ENCODE measurements at places on chromosomes 7 and 10.

DNA sequence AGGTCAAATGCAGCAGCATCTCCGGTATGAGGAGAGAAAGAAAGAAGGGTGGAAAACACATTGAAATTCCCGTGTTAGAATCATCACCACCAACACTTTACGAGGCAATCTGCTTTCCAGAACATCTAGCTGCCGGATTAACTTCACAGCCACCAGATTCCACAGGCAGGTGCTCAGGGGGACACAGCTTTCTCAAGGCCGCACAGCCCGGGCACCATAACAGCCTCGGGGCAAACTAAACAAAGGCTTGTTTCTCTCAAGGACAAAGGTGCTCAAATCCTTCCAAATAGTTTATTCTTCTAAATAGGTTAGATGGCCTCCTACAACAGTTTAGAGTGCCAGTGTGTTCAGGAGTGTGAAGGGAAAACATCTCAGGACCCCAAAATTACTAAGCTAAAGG lies 156.3 kb downstream of the DIP2C start:
- DNase-seq, result no peak

GRCh38 chr7:1104516-1105179 lies 16.7 kb downstream of the GPER1 start:
- no peak for DNase-seq

- DNase-seq, result no peak
Observed at GRCh38 chr10:123855008-123855684, 36.5 kb downstream of the CPXM2 start.

DNA sequence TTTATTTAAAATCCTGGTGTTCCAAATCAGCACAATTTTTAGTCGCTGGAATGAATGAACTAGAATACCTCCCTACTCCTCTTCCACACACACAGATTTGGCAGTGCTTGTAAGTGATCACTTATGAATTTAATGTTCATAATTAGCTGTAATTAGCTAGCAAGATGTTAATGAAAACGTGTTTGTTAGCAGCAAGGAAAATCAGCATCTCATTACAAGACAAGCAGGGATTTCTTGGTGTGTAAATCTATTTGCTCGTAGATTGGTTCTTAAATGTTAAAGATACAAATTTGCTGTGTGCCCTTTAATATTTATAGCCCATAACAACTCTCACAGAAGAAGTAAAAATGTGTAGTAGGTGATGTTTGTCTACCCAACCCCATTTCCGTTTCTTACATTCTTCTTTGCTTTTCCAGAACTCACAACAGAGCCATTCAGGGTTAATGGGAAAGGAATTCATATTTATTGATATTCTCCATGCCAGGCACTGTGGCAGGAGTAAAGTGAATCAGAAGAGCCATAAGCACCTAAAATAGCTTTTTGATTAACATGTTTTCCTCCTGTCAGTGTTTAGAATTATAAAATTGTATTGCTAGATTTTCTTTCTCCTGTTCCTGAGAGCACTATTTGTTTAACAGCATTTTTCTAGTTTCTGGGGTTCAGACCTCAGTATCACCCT lies 49.6 kb downstream of the SEMA3C start:
- no peak for DNase-seq

- DNase-seq, result no peak
Observed at GRCh38 chr10:32605787-32606186, 159.8 kb downstream of the CCDC7 start.

DNA sequence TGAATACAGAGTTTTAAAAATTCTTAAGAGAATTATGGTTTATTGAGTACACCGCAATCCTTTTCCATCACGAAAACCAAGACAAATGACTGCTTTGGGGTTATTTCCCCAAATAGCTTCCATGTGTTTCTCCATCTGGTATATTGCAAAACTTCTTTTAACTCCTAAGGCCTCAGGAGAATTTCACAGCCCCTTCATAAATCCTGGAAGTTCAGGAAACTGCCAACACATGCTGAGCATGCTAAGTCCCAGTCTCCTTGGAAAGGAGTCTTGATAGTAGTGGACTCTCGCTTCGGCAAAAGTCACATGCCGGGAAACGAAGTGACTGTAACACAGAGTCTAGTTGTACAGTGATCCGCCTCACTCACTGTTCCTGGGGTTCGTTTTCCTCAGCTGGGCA lies 88.1 kb upstream of the RSU1 start:
- DNase-seq, result no peak

- DNase-seq, result no peak
Observed at GRCh38 chr10:114762811-114763210, 58.8 kb upstream of the FHIP2A start.

GRCh38 chr7:41167836-41168235 lies 535.1 kb downstream of the INHBA start:
- DNase-seq, result no peak

DNA sequence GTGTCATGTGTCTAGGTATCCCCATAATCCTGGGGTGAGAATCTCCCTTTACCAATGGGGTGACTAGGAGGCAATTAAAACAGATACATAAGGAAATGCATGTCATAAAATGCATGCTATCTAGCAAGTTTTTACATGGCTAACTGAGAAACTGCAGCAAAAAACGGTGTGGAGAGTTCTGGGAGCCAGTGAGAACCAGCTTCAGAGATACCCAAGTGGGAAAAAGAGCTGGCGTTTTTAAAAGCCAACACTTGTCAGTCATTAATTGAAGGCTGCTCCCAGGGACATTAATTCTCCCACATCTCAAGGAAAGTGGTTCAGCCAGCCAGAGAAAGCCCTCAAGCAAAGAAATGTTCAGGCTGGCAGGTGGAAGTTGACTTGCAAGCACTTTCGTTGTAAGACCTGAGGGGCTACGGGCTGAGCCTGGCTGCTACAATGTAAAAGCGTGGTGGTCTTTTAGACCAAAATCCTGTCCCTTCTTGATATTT lies 28.1 kb downstream of the ST8SIA6 start:
- DNase-seq, result no peak

DNA sequence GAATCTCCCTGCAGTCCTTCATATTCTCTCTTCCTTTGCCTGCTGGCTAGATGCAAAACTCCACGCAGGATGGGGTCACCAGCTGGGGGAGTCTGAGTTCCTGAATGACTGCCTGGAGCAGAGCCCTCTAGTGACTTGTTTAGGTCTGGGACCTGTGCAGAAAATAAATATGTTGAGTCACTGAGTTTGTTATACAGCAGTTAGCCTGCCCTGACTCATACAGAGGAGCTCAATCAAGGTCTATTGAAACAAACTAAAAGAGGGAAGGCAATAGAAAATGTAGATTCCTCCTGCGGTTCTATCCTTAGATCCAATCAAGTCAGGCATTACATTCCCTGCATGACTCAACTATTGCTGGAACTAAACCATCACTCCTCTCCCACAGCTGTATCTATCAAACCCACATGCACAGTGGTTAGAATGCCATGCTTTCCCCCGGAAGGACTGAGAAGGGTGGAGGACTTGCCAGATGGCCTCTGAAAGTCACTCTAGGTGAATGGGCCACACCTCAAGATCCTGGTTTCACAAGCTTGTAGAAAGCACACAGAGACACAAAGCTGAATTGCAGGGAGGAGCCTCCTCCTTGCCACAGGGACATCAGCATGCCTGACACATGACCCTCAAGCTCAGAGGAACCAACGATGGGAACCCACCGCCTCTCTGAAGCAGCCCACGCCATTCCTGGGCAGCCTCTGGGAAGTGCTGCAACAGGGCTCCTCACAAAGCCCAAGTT lies 73.9 kb downstream of the SH3PXD2A start:
- no peak for DNase-seq

GRCh38 chr10:101001659-101002035 lies 2.0 kb downstream of the LZTS2 start:
- no peak for DNase-seq

DNA sequence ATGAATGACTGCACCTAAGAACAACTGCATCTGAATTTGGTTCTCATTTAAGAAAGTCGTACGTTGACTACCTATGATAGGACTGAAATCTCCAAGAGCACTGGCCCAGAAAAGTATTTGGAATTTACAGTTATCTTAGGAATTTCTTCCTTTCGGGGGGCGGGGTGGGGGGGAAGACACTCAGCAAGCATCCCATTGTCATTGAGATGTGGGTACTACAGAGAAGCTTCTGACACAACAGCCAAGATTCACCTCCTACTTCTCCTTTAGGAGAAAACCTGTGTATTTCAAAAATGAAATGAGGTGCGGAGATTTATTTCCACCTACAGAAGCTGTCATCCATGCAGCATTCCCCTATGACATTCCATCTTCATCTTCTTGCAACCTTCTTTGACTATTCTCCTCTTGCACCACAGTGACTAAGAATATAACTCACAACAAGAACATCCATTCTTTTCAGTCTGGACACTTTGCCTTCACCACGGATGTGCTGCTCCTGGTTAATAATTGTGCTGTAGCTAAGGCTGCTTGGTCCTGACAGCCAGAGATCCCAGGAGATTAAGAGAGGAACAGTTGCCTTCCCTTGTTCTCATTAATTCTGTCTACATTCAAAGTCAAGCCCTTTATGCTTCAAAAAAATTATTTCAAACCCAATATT lies 98.4 kb upstream of the FRMD4A start:
- DNase-seq, result no peak

DNA sequence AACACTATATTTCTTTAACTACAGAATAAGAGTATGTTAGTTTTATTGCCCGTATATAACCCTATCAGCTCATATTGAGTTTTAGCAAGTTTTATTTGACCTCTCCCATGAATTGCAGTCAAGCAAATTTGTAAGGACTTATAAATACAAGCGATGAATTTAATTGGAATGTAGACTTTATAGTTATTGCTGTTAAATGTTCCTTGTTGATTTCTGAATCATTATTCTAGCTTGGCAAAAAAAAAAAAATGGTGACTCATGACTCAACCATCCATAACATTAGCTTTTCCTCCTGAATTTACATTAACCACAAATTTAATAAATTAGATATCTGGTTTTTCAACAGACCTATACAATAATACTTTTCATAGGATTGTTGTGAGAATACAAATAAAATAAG lies 334.0 kb upstream of the LRRTM3 start:
- DNase-seq, result no peak

GRCh38 chr10:88657901-88658300 lies 6.3 kb upstream of the LIPF start:
- DNase-seq, result no peak

GRCh38 chr7:15764010-15764409 lies 77.5 kb upstream of the MEOX2 start:
- no peak for DNase-seq

DNA sequence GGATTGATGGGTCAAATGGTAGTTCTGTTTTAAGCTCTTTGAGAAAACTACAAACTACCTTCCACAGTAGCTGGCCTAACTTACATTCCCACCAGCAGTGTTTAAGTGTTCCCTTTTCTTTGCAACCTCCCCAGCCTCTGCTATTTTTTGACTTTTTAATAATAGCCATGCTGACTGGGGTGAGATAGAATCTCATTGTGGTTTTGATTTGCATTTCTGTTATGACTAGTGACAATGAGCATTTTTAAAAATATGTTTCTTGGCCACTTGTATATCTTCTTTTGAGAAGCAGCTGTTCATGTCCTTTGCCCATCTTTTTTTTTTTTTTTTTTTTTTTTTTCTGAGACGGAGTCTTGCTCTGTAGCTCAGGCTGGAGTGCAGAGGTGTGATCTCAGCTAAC lies 155.2 kb upstream of the BMPER start:
- no peak for DNase-seq

DNA sequence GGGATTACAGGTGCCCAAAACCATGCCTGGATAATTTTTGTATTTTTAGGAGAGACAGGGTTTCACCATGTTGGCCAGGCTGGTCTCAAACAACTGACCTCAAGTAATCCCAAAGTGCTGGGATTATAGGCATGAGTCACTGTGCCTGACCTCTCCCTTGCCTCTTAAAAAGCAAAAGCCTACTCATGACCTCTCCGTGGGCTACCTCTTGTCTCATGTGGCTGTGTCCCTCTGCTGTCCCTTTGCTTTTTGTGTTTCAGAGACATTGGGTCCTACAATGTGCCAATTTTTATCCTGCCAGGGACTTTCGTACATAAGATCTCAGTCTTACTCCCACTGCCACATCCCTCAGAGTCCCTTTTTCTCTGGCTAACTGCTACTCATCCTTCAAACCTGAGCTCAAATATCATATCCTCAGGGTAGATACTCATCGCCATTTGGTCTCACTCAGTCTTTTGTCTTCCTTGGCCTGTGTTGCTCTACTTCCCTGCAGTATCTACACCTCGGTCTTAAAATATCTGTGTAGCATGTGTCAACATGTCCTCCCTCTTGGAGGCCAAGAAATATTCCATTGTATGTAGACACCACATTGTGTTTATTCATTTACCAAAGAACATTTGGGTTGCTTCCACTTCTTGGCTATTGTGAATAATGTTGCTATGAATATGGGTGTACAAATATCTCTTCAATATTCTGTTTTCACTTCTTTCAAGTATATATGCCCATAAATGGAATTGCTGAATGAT lies 465.0 kb upstream of the KLF6 start:
- DNase-seq, result no peak

DNA sequence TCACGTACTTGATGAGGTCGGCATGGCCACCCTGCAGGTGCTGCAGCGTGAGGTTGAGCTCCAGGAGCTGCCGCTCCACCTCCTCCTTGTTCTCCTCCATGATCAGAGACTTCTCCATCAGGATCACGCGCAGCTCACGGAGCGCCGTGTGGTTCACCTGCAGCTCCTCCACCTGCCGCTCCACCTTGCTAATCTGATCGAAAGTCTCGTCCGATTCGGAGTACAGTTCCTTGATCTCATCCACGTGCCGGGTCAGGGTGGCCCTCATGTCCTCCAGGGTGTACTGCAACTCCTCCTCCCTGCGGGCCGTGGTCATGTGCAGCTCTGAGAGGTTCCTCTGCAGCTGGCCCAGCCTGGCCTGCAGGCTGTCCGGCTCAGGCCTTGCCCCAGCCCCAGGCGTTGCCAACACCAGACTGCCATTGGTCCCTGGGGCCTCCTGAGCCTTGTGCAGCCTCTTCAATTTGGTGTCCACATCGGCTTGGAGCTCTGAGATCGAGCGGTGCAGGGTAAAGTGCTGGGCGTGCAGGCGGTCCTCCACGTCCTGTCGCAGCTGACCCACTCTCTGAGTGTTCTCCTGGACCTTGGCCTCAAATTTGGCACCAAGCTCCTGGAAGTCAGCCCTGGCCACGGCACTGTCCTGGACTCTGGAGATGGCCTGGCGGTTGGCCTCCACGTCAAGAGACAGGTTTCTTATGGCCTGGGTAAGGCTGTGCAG lies 13.9 kb downstream of the MMRN2 start:
- no peak for DNase-seq

GRCh38 chr7:66430164-66430545 lies 198.5 kb upstream of the KCTD7 start:
- DNase-seq, result no peak

DNA sequence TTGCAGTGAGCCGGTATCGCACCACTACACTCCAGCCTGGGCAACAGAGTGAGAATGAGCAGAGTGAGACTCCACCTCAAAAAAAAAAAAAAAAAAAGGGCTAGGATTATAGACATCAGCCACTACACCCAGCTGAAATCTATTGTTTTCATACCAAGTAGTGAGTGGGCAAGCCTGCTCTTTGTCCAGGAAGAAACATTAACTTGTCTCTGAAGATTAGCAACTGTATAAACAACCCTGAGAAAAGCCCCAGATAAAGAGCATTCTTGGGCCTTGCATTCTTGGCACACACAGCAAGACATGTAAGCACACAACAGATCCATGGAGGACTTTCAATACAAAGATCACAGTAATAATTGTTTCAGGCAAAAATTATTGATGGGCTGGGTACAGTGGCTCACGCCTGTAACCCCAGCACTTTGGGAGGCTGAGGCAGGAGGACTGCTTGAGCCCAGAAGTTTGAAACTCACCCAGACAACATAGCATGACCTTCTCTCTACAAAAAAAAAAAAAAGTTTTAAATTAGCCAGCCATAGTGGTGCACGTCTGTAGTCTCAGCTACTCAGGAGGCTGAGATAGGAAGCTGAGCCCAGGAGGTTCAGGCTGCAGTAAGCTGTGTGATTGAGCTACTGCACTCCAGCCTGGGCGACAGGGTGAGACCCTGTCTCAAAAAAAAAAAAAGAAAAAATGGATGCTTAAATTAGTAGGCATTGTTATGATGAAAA lies 4.4 kb downstream of the PSPH start:
- no peak for DNase-seq

All from cortex of kidney (tissue), 1 donor.